ENCODE measurements at places on chromosomes 5 and 9.

GRCh38 chr9:137161558-137162486 is 8.0 kb downstream of the LRRC26 start:
- DNase-seq, result no peak

DNA sequence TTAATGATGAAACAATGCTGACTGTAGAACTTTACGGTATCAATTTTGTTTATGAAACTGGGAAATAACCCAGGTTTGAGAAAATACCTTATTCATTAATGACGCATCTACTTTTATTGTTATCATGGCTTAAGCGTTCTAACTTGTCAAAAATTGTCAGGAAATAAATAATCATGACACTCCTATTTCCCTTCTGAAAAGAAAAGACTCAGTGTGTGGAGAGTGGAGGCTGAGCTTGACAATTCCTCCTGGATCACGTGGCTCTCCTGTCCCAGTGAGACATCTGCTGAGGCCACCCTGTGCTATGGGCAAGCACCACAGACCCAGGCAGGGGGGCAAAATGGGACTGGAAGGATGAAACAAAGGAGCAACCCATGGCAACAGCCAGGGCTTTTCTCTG is 466.4 kb downstream of the ZNF608 start:
- no peak for DNase-seq

DNA sequence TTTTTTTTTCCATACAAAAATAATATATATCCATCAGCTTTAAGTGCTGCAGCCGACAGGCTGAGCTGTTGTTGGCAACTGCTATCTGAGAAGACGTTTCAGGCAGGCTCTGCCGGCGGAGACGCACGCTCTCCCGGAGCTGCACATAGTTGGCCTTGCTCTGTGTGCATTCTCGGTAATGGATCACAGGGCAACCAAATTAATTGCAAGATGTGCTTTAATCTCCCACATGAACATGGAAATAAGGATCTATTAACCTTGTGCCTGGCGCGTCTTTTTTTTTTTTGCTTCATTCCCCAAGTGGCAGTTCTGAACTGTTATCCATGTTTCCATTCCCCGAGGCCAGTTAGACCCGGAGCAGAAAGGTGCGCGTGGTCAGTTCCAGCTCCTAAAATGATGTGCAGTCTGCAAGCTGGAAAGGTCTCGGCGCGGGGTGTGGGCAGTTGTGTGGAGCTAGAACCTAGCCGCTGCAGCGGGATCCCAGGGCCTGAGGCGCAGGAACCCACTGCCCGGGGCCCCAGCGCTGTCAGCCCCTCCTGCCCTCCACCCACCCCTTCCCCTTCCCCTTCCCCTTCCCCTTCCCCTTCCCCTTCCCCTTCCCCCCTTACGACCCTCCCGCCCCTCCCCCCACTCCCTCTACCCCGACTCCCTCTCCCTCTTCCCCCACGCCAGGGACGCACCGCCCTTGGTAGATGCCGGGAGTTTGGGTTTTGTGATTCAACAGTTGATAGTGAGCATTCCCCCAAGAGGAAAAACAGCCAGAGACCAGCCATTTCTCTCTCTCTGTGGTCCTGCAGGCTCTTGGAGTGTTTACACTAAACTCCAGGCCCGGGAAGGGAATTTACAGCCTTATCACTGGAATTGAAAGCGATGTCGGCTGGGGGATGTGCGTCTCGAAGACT is 137.8 kb downstream of the CEP120 start:
- no peak for DNase-seq

DNA sequence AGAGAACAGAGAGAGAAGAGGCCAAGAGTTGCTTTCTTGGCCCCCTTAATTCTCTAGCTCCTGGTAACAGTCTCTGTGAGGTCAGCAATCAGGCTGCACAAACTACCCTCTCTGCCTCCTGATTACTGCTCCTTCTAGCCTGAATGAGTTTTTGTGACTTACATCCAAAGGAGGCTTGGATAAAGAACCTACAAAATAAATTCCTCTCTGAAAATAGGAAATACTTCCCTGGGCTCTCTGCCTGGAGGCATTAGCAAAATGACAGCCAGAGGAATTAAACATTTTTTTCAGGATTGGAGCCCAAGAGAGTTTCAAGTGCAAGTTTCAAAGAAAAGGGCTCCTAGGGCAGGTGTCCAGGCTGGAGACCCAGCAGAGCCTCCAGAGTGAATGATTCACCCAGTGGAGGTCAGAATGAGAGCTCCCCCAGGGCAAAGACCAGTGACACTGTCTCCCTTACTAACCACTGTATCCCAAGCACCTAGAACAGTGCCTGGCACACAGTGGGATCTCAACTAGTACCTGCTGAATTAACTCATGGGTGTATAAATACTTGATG is 162.5 kb downstream of the SPOCK1 start:
- no peak for DNase-seq

GRCh38 chr5:16864631-16865131 is 71.4 kb downstream of the MYO10 start:
- DNase-seq, result no peak

- DNase-seq, result peak; percentile 1
Measured at GRCh38 chr9:93670208-93671019, 94.0 kb downstream of the PHF2 start.
